Effector CD8-positive, alpha-beta T cell (primary cell): ENCODE measurements at places on chromosomes 1 and 21.

DNA sequence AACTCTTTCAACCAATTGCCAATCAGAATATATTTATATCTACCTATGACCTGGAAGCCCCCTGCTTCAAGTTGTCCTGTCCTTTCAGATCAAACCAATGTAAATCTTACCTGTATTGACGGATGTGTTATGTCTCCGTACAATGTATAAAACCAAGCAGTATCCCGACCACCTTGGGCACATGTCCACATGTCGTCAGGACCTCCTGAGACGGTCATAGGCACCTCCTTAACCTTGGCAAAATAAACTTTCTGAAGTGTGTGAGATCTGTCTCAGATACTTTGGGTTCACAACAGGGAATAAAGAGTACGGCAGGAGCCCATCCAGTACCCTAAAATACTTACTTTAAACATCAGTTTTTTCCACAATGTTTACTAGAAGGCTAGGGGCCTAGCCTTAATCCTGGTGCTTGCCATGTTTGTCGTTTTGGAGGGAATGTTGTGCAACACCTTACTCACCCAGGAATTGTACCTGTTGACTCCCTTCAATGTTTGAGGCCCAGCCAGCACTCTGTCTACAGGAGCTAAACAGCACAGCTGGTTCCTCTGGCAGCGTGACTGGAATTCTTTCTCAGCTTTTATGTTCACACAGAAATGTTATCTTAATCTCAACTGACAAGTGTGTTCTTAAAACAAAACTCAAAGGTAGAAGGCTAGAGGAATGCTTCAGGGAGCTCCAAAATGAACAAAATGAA is 90.8 kb upstream of the USP25 start:
- no peak for DNase-seq

GRCh38 chr1:219661464-219662092 is 48.7 kb upstream of the ZC3H11B start:
- DNase-seq: no peak

DNA sequence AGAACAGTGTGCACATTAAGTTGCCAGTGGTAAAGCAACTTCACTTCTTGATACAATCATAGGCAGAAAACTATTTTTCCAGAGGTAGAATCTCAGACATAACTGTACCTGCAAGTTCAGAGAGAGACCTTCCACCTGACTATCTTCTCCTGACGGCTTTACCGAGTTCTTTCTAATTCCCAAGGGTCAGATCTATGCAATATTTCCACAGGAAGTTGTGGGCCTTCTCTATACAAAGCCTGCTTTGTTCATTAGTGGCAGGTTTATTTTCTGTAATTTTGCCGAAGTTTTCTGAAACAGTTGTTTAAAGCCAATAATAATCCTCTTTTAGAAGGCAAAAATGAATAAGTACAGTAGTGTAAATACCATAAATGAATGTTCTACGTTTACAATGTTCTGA is 58.2 kb upstream of the RCC1 start:
- no peak for DNase-seq

GRCh38 chr1:7516929-7517328 is 254.2 kb upstream of the VAMP3 start:
- no peak for DNase-seq

- DNase-seq: no peak
Observed at GRCh38 chr1:201275253-201275666, 8.0 kb upstream of the PKP1 start.

DNA sequence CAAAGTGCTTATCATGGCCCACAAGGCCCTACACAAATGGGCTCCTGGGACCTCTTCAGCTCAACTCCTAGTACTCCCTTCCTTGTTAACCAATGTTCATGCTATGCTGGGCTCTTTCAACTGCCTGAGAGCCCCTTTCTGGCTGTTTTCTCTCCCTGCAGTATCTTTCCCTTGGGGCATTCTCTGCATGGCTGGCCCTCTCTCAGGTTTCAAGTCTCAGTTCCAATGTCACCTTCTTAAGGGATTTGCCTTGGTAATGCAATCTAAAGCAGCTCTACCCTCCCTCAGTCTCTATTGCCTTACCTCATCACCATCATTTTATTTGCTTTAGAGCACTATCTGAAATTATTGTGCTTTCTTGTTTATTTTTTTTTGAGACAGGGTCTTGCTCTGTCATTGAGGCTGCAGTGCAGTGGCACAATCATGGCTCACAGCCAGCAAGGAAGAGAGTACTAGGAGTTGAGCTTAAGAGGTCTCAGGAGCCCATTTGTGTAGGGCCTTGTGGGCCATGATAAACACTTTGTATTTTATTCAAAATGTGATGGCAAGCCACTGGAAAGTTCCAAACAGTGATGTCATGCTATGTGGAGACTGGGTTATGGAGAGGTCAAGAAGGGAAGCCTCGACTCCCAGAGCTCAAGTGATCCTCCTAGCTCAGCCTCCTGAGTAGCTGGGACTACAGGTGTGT is 63.4 kb upstream of the SRSF10 start:
- DNase-seq: no peak

GRCh38 chr1:105632342-105633196 is 1423.9 kb upstream of the PRMT6 start:
- DNase-seq: no peak

DNA sequence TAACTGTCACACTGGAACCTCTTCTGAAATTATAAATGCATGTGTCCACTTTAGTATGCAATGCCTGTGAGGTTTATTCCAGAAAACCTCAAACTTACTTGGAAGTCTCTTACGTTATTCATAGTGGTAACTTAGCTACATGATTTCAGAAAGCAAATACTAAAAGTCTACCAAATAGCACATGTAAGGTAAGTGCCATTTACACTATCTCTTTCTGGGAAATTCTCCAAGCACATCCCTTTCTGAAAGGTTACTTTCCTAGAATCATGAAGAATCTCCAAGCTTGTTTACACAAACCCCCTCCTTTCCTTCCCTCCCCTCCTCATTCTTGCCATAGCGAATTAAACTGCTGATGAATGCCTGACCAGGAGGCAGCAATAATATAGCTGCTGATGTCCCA is 42.5 kb downstream of the RAB3GAP2 start:
- no peak for DNase-seq

GRCh38 chr1:9181990-9182783 is 52.4 kb upstream of the H6PD start:
- no peak for DNase-seq

GRCh38 chr1:61080413-61081143 is 1.8 kb upstream of the NFIA start:
- DNase-seq: no peak

DNA sequence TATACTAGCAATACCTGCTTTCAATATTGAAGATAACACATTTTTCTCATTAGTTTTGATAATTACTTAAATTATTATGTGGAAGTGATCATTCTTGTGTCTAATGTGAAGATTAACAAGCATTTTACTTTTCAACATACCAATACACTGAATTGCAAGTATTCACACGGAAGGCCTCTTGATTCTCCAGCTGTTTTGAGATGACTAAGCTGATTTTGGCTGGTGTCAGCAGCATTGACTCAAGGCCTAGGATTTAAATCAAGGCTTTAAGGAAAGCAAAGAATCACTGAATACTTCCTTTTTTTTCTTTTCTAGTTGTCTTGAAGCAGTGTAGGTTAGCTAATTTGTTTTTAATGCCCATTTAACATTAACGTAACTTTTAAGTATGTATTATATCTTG is 373.7 kb downstream of the SRGAP2C start:
- DNase-seq: no peak

GRCh38 chr1:41490911-41491310 is 6.4 kb upstream of the EDN2 start:
- DNase-seq: no peak

GRCh38 chr21:43733529-43734071 is 14.7 kb downstream of the PDXK start:
- DNase-seq: no peak

DNA sequence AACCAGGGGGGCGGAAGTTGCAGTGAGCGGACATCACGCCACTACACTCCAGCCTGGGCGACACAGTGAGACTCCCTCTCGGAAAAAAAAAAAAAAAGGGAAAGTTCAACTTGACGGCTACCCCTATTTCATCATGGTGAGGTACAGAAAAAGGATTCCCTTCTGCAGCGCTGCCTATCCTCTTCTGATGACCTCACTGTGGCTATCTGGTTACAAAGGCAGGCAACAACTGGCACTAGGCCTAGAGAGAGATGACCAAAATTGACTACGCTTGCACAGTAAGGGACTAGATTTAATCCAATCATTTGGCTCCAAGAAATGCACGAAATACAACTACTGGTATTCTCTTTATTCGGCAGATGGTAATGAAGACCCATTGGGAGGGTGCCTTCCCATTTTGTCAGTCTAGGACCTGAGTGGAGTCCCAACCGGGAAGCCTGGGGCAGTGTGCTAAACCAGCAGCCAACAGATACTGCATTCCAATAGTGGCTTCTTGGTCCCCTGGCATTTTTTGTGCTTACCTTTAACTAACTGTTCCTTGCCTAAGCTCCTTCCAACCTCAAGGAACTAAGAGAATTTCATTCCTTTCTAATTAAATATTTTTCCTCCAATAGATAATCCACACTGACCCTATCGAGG is 36.6 kb downstream of the ITPKB start:
- DNase-seq: no peak

DNA sequence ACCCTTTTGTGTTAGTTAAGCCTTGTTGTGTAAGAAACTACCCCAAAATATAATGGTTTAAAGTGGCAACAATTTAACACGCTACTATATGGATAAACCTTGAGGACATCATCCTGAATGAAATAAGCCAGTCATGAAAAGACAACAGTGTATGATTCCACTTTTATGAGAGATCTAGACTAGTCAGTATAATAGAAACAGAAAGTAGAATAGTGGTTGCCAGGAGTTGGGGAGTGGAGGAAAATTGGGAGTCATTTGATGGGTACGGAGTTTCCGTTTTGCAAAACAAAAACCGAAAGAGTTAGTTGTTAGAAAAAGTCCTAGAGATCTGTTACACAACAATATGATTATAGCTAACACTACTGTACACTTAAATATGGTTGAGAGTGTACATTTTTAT is 16.0 kb upstream of the CHIA start:
- DNase-seq: no peak

- DNase-seq: no peak
Observed at GRCh38 chr1:218346391-218347204, 1.5 kb downstream of the TGFB2 start.

DNA sequence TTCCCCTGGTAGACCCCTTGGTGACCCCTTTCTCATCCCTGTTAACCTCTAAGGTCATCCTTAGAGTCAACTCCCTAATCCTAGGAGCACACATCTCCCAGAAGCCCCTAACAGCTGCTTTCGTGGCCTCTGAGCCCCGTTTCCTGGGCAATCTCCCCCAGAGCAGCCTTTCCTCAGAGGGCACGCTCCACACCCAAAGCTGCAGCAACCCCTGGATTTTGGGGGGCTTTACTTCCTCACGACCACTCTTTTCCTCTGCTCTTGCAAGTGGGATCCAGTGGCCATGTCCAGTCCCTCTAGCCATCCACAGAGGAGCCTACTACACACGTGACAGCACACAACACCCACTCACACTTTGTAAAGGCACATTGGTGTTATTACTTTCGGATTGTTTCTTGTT is 13.8 kb downstream of the ABCA4 start:
- DNase-seq: no peak

DNA sequence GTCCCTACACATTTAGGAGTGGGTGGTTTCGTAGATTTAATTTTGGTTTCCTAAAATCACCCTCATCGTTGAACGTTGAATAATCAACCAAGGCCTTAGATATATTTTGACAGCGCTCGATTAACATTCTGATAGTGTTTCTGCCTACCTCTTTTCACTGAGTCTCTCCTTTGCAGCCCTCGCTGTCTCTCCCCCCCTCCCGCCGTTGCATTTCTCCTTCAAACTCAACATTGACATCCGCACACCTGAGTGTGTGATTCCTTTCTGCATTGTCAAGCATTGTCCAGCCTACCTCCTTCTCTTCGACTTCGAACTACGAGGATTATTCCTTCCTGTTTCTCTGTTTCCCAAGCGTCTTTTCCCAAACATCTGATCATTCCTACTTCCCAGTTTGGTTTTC is 1.8 kb upstream of the ADAMTS1 start:
- no peak for DNase-seq

GRCh38 chr1:52635321-52636089 is 2.5 kb downstream of the SHISAL2A start:
- DNase-seq: no peak

- no peak for DNase-seq
Observed at GRCh38 chr1:111895469-111895868, 94.0 kb downstream of the KCND3 start.

DNA sequence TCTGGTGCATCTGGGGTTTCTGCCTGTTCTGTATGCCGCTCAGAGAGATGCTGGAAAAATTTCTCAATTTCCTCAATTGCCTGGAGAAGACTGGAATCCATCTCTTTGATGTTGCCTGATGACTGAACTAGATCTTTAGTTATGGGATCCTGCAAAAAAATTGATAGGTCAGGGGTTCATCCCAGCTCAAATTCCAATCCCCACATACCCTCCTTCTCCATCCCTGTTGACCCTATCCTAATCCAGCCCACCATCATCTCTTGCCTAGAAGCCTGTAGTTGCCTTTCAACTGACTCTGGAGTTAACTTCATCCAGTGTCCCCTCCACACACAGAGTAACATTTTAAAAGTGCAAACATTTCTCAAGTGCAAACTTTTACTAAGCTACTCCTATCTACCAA is at the start of gene KLF18:
Gene KLF18 (minus strand): TSS at position 101 of the 400 bp plus-strand sequence. CDS start 0 bp downstream, at position 101.
- no peak for DNase-seq

GRCh38 chr1:113292603-113293255 is 97.6 kb upstream of the MAGI3 start:
- no peak for DNase-seq

DNA sequence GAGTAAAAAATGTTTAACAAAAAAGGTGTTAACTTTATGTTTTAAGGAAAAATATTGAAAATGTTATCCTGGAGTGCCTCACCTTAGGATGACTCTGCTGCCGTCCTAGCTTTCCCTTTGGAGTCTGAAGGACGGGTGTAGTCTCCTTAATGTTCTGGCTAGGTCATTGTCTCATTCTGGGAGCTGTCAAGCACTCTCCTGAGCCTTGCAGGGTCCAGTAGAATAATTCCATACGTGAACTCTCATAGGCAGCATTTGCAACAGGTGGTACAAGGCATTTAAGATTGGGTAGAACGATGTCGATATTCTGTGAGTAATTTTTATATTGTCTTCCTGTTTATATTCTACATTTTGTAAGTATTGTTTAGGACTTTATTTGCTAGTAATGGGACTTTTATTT is 283.6 kb upstream of the C1orf105 start:
- no peak for DNase-seq

GRCh38 chr1:25523542-25523941 is 19.9 kb upstream of the LDLRAP1 start:
- no peak for DNase-seq

DNA sequence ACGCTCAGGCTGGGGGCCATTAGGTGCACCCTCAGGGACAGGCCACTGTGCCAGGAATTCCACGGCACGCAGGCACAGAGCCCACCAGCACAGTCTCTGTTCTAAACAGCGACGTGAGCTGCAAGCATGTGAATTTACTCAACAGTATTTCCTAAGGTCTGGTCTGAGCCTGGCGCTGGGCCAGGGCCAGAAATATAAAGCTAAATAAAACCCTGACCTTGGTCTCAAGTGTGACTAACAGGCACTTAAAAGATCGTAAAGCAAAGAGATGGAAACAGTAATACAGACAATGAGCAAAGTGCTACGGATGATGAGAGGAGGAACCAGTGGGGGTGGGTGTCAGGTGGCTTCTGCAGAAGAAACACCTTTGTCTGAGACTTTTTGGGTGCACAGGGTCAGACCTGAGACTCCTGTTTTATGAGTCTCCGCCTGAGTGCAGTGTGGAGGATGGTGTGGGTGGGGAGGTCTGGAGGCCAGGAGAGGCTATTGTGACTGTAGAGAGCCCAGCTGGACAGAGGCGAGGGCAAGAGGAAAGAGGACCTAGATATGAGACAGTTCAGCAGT is 53.4 kb upstream of the EDN2 start:
- DNase-seq: no peak

GRCh38 chr1:193234530-193234929 is 48.1 kb upstream of the B3GALT2 start:
- no peak for DNase-seq
